ENCODE measurements at places on chromosomes 3 and 15. TPM values are rescaled to one million over a fixed set of nuclear protein-coding genes. Genes with fewer than 3 reads are reported as not detected.

Gene STAC
- 40.1 TPM for polyA plus RNA-seq

DNA sequence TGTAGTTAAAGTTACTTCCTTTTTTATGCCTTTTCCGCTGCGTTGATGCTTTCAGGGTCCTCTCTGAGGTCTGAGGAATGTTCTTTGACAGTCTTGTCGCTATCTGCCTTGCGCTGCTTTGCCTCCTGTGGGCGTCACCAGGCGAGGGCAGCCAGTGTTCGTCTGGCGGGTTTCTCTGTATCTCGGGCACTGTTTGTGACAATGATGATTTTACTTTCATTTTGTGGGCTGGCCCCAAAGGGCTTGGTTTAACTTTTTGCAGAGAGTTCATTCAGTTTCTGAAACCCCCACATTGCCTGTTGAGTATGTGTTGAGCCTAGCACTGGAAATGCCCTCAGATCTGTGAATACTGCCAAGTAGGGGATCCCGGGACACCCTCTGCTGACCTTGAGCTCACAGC, 24.6 kb upstream of the SACM1L start:
- no peak for DNase-seq

GRCh38 chr3:64454179-64454578, 228.9 kb upstream of the PRICKLE2 start:
- DNase-seq = no peak

DNA sequence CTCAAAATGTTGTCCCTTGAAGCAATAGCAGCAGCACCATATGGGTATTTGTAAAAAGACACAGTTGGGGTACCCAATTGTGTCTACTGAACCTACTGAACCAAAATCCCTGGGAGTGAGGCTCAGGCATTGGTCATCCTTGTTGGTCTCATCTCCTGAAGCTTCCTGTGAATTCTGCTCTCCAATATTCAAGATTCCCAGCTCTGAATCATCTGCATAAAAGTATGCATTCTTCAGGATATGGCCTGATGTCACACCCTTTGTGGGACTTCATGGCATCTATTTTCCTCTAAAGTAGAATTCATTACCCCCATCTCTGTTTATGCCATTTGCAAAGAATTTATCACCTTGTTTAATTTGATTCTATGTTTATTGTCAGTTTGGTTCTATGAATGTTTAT, 13.3 kb upstream of the PTX3 start:
- DNase-seq = no peak

DNA sequence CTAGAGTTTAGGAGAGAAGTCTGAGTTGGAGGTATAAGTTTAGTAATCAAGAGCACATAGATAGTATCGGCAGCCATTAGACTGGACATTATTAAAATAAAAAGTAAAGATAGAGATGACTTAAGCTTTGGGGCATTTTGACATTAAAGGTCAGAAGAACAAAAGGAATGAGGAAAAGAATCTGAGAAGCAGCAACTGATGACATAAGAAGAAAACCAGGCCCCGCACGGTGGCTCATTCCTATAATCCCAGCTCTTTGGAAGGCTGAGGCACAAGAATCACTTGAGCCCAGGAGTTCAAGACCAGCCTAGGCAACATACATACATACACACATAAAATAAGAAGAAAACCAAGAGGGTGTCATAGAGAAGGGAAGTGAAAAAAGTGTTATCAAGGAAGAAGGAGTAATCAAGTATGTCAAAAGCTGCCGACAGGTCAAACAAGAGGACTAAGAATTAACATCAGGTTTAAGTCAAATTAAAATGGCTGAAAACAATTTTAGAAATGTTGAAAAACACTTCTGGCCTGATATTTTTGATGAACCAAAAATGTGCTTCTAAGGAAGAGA, 38.9 kb downstream of the ACAP2 start:
- DNase-seq = no peak

- DNase-seq = no peak
Observed at GRCh38 chr15:62740141-62741004, 302.2 kb upstream of the TPM1 start.

- no peak for DNase-seq
Observed at GRCh38 chr15:49460411-49460941, 37.4 kb downstream of the FGF7 start.

Gene RFTN1
- 12.1 TPM for polyA plus RNA-seq

GRCh38 chr3:138381950-138382715, 33.8 kb downstream of the MRAS start:
- no peak for DNase-seq

DNA sequence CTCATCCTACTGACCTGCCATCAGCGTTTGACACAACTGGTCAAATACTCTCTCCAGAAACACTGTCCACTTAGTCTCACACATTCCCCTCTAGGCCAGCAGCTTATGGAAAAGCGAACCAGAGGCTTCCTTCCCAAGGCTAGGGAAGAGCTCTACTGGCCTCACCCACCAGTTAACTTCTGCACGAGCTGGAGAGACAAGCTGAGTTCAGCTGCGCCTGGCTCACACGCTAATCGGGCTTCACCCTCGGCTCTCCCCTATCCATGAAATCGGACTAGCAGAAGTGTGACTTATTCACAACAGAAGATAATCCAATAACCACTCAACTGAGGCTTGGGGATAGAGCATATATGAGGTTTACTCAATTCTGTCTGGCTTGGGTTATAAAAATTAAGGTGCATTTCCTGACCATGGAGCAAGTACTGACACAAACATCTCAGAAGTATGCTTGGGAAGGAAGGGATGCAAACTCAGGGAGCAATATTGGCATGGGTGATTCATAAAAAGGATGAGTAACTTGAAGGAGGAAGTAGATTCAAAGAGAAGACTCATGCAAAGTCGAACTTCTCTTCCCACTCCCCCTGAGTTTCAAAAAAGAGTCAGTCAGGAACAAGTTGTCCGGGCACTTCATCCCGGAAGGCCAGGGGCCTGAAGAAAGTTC, 73.1 kb downstream of the XXYLT1 start:
- no peak for DNase-seq

DNA sequence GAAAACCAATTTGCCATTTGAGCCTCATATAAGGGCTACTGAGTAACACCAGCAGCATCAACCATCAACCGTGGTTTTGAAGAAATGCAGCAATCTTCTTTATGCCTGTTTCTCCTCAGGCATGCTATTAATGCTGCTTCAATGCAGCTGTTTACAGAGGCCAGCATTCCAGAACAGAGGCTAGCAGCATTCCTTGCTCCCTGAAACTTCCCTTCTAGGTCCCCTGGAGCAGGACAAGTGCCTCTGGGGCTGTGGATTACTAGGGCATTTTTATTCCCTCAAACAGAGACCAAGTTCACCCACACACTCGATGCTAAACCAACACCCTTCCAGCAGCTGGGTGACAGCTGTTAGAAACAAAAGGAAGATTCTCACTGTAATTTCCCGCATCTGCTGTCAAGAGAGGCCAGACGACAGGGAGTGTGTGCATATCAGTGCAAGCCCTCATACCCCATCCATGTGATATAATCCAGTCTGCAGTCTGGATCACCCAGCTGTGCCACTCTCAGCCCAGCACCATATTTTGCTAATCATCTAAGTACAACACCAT, 57.5 kb downstream of the HOMER2 start:
- peak; percentile 14 for DNase-seq

DNA sequence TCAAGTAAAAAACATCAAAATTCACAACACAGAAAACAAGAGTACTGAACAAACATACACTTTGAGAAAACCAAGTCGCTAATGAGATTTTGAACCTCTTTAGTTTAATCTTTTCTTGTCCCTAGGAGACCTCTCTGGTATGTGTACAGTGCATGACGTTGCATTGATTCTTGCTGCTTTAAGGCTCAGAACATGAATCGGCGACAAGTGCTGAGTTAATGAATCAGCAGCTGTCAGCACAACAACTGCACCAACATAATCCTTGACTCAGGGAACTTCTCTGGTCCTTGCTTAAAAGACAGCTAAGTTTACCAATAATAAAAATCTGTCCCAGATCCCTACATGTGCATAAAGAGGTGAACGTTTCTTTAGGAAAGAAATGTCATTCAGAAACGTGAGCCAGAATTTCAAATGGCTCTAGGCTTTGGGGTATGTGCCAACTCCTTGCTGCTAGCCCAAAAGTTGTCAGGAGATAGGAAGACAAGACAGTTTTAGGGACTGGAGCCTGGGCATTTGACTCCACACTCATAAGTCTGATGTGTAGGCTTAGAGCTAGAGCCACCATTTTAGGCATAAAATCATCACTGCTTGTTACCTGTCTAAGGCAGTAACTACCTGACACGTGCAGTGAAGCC, 86.9 kb downstream of the IL5RA start:
- DNase-seq = no peak

- no peak for DNase-seq
Observed at GRCh38 chr3:377158-377561, 180.6 kb downstream of the CHL1 start.

Gene TMEM212
- 0.11 TPM for polyA plus RNA-seq

DNA sequence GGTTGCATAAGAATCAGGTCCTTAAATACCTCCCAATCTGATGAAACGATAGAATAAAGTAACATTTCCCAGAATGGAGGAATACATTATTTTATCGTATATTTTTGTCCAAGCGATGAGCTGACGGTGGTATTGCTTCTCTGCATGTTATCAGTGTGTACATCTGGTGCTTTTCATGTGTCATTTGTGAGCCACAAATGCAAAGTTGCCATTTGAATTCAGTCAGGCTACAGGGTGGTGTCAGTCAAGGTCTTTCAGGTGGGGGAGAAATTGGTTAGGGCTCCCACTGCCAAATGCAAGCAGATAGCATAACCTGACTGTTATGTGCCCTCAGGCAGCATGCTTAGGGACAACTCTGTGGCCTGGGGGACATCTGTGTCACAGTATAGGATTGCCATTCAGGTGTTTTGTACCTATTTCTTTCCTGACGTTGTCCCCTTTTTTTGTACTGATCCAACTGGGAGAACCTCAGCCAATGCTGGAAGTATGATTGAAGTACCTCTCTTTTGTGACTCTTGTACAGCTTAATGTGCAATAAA, 26.5 kb upstream of the TIMP4 start:
- no peak for DNase-seq

Gene RPL32
- 3,469 TPM for polyA plus RNA-seq

- DNase-seq = no peak
Observed at GRCh38 chr15:67068710-67069400, 3.5 kb downstream of the SMAD3 start.

Gene ERICH6
- 0.11 TPM for polyA plus RNA-seq
